Stimulated activated CD4-positive, alpha-beta T cell treated with anti-CD3 and anti-CD28 coated beads, Interleukin-15, amount 100 ng/mL, for 1 hour (primary cell): ENCODE measurements at places on chromosomes 3 and 15.

GRCh38 chr3:59444676-59445075 is 394.9 kb upstream of the CFAP20DC start:
- no peak for DNase-seq

GRCh38 chr3:12979947-12980487 is 93.2 kb downstream of the IQSEC1 start:
- no peak for DNase-seq

GRCh38 chr3:87333393-87333892 is 57.1 kb upstream of the POU1F1 start:
- DNase-seq: no peak

DNA sequence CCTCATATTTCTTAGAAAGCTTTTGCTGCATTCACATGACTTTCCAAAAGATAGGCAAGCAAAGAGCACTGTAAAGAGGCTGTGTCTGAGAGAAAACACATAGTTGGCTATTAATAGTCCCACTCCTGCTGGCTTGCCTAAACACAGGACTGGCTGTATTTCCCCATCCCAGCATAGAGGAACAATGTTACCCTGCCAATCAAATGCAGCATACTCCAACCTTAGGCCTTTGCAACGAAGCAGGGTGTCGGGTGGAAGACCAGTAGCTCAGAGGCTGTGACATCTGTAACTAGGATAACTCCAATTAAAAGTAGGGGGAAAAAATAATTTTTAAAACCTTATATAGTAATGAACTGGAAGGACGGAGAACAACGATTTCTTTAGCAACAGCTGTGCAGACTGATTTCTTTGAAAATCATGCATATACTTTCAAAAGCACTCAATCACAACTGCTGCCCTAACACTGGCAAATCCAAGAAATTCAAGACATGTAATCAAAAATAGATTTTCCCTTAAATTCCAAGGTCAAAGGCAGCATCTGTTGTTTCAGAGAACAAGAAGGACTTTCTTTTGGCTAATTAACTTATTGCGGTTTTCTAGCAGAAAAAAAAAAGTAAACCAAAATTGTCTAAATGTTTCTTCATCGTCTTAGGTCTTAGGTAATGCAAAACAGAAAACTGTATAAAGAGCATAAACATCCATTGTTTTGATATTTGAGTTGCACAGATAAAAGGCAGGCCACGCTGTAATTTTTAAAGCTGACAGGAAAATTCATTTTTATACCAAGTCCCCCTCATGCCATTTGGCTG is 139.3 kb downstream of the TNIK start:
- no peak for DNase-seq

DNA sequence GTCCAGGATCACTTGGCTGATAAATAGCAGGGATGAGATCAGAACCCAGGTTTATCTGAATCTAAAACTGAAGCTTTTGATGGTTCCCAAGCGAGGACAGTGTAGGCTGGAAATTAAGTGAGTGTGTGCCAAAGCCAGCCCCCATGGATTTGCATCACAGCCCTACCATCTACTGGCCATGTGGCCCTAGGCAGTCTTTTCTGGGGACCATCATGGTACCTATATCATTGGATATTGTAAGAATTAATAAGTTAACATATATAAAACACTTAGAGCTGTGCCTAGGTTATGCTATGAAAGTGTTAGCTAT is 32.8 kb upstream of the SSR3 start:
- DNase-seq: no peak

DNA sequence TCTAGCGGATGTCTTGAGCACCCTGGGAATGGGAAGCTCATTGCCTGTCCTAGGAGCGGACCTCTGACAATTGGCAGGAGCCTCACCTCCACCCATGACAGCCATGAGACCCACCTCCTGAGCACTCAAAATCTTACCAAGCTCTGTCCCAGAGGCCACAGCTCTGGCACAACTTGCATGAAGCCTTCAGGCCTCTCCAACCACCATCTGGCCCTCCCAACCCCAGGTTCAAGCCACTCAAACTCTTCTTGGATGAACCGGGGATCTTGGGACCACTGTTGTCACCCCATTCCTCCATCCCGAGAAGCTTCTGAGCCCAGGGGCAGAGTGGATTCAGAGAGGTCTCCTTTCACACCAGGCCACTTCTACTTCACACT is 1.5 kb downstream of the VIPR1 start:
- no peak for DNase-seq

- DNase-seq: no peak
Observed at GRCh38 chr3:108834551-108834950, 12.0 kb downstream of the TRAT1 start.

- DNase-seq: no peak
Observed at GRCh38 chr3:123651449-123652341, 66.8 kb upstream of the HACD2 start.

DNA sequence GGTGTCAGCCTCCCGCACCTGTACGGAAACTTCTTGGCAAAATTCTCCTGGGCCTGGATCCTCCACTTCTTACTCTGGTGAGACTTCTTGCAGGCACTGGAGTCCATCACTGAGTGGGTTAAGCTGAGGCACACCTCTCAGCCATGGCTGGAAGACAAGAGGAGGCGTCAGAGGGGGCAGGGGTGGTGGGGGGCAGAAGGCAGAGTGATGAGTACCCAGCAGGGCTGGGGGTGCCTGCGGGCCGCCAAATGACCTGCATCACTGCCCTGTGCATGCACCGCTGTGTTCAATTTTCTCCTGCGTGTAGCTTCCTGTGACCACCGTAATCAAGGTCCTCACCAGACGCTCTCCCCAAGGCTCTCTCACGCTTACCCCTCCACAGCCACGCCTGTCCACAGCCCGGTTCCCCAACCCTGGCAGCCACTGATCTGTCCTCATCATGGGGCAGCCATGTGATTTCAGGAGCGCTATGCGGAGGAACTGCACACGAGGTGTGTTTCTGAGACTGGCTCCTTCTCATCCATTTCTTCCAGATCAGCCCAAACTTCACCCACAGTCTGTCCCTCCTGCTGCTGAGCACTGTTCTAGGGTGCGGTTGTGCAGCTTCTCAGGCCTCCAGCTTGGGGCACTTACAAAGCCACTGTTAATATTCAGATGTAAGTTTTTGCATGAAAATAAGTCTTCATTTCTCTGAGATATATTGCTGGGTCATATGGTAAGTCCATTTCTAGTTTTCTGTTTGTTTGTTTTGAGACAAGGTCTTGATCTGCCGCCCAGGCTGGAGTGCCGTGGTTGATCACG is 5.2 kb downstream of the C3orf22 start:
- DNase-seq: no peak

GRCh38 chr15:87619161-87619960 is 637.2 kb downstream of the NTRK3 start:
- DNase-seq: no peak

DNA sequence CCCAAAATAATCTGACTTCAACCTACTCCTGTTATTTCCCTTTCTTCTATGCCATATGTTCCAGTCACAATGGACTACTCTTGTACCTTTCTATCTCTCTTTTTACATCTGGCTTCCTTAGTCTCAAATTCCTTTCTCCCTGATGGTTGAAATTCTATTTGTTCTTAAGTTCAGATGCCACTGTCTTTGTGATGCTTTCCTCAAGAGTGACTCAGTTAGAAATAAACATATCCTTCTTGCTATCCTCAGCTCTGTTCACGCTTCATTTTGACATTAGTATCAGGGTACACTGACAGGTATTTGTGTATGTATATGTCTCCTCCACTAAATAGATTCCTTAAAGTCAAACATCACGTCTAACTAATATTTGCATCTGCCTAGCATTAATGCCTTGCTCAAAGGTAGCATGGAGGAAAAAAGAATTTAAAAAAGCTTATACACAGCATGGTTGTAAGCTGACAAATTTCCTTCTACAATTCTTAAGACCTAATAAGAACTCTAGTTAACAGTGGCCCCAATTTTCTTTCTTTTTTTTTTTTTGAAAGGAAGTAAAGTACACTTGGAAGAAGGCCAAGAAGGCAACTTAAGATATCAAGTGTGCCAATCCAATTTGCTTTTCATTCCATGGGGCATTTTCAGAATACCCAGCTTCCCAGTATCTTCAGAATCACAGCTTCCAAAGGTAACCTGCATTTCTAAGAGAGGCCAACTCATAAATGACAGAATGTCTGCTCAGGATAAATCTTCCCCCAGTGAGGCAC is 58.0 kb downstream of the CHAC1 start:
- DNase-seq: no peak

DNA sequence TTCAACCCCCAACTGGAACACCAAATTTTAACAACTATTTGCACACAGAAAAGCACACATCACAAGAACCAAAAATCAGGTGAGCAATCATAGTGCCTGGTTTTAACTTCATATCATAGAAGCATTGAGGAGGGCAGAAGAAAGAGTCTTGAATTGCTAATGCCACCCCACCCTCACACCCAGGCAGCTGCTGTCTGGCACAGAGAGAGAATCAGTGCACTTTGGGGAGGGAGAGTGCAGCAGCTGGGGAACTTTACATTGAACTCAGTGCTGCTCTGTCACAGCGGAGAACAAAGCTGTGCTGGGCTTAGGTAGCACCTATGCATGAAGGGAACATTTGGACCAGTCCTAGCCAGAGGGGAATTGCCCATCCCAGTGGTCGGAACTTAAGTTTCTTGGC is 76.0 kb upstream of the KBTBD8 start:
- no peak for DNase-seq

- no peak for DNase-seq
Observed at GRCh38 chr15:67180514-67181191, 73.8 kb downstream of the AAGAB start.

DNA sequence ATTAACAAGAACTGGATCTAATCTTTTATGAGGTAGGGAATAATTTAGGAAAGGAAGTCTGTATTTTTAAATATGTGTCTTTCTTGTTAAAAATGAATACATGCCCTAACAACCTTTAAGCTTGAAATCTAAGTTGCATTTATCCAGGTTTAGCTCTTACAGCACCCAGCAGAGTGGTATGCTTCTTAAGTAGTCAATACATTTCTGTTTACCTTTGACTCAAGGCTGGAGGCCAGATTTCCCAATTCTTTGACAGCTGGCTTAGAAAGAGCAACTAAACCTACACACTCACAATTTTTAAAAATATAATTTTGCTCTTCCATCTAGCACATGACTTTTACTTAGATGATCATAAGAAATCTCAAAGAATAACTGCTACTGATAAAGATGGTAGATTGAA is 148.9 kb downstream of the DPH6 start:
- no peak for DNase-seq

DNA sequence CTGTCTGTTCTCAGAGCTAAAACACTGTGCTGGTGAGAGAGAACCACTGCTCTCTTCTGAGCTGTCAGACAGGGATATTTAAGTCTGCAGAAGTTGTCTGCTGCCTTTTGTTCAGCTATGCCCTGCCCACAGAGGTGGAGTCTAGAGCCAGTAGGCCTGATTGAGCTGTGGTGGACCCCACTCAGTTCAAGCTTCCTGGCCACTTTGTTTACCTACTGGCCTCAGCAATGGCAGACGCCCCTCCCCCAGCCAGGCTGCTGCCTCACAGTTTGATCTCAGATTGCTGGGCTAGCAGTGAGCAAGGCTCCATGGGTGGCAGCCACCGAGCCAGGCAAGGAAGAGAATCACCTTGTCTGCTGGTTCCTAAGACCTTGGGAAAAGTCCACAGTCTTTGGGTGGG is 21.0 kb upstream of the CACNA1D start:
- no peak for DNase-seq

- no peak for DNase-seq
Observed at GRCh38 chr3:52298149-52299098, 10.8 kb downstream of the GLYCTK start.

- no peak for DNase-seq
Observed at GRCh38 chr15:29141308-29142128, 128.1 kb downstream of the NSMCE3 start.

GRCh38 chr3:128996200-128996599 is 2.3 kb upstream of the CFAP92 start:
- no peak for DNase-seq

- DNase-seq: no peak
Observed at GRCh38 chr3:18135060-18135814, 289.9 kb downstream of the SATB1 start.

DNA sequence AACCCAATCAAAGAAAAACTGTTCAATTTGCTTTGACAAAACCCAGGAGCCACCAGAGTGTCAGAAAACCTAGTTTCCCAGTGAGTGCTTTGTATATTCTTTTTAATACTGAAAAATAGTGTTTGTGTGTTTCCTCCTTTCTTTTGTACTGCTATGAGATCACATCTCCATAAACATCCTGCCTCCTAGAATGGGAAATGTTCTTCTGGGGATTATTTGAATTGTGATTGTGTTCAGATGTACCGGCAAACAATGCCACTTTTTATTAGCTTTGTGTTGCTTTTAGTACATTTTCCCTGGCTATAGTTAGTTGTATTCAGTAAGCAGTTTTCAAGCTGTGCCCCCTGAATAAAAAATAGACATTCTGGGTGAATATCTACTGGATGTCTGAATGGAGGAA is 148.0 kb upstream of the NR2E3 start:
- DNase-seq: no peak

GRCh38 chr3:67870477-67870876 is 216.1 kb upstream of the SUCLG2 start:
- DNase-seq: no peak

GRCh38 chr3:6605227-6605626 is 255.7 kb upstream of the GRM7 start:
- no peak for DNase-seq

DNA sequence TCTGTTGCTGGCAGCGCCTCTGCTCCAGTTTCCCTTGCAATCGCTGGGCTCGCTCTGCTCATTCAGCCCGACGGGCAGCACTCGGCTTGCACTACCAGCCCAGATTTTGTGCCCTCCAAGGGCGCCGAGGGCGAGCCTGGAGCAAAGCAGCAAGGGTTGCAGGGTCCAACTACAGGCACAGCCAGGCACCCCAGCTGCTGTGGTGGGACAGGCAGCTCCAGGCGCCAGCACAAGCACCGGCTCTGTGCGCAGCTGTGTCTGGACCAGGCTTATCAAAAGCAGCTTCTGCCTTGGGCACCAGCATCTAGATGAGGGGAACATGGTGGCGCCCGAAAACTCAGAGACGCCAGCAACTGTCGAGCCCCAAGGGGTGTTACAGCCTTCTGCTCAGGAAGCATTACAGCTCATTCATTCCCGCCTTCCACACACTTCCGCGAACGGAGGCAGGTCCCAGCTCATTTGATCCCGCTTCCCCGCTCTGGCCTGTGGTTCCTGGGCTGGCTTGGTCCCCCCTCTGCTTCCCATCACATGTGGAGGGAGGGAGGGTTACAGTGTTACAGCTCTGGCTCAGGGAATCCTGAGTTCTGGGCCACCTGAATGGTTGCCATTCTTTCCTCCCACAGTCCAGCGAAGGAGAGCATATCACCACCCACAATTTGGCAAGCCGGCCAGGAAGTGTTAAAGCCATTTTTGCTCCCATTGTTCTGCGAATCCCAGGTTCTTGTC is 409.9 kb upstream of the ALCAM start:
- DNase-seq: no peak

DNA sequence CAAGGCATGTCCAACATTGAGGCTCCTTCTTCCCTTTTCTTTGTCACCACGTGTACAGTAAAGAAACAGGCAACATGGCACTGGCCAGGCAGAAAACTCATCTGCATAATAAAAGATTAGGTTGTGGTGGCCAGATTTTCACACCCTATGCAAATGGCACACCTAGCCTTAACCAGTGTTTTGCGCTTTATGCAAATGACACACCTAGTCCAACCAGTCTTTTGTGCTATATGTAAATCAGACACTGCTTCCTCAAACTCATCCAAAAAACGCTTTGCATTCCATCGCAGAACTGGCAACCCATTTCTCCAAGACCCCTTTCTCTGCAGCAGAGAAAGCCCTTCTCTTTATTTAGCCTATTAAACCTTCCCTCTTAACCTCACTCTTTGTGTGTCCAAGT is 109.1 kb downstream of the ZNF385D start:
- DNase-seq: no peak
